ENCODE measurements at places on chromosomes 2 and 18.

GRCh38 chr2:167147271-167147941 lies 259.1 kb downstream of the XIRP2 start:
- DNase-seq: no peak

DNA sequence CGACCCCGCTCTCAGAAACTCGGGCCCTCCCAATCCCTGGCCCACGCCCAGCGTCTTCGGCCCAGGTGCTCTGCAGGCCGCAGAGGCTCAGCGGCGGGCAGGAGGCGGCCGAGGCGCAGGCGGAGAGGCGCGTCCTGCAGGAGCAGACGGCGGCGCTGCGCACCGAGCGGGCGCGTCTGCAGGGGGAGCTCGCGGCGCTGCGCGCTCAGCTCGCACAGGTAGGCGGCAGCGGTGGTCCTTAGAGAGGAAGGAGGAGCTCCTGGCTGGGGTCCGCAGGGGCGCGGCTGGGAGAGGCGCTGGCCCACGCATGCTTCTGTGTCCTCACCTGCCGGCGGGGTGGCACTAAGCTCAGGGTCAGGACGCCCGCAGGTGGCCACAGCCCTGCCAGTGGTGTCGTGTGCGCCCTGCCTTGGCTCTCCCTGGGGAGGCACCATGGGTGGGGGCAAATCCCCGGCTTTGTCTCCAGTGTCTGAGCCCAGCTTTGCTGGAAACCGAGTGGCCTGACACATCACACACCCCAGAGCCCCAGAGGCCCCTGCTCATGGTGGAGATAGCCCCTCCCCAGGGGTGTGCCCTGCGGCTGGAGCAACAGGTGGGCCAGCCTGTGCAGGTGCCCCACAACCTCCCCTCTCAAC lies 14.9 kb upstream of the SNED1 start:
- DNase-seq: no peak

GRCh38 chr2:62475172-62476011 lies 30.6 kb downstream of the TMEM17 start:
- no peak for DNase-seq

GRCh38 chr2:63778391-63778790 lies 63.3 kb upstream of the UGP2 start:
- no peak for DNase-seq

DNA sequence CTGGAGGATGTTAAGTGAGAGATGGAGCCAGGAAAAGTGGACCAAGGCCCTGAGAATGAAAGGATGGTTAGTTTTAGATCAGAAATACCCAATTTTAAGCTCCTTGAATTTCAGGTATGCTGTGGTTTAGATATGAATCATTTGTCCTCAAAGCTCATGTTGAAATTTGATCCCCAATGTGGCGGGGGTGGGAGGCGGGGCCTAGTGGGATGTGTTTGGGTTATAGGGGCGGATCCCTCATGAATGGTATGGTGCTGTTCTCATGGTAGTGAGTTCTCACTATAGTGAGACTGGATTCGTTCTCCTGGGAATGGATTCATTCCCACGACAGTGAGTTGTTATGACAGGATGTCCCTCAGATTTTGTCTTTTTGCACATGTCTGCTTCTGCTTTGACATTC lies 11.4 kb downstream of the MYO5B start:
- DNase-seq: no peak

- no peak for DNase-seq
Measured at GRCh38 chr2:185618625-185619024, 120.0 kb upstream of the FSIP2 start.

DNA sequence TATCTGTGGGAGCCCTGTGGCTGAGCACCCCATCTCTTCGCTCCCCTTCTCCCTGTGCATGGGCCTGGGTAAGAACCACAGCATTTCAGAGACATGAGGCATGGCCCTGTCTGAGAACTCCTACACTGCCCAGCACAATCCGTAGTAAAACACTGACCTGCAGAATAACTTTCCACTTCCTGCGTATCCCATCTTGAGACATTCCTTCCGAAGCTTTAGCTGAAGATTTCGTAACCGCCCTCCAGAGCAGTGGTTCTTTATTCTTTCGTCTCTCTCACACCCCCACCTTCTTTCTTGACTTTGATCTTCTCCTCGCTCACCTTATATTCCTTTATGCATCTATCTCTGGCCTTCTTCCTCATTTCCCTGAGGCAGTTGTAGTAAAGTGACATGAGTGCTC lies 381.1 kb downstream of the HRH4 start:
- DNase-seq: no peak

DNA sequence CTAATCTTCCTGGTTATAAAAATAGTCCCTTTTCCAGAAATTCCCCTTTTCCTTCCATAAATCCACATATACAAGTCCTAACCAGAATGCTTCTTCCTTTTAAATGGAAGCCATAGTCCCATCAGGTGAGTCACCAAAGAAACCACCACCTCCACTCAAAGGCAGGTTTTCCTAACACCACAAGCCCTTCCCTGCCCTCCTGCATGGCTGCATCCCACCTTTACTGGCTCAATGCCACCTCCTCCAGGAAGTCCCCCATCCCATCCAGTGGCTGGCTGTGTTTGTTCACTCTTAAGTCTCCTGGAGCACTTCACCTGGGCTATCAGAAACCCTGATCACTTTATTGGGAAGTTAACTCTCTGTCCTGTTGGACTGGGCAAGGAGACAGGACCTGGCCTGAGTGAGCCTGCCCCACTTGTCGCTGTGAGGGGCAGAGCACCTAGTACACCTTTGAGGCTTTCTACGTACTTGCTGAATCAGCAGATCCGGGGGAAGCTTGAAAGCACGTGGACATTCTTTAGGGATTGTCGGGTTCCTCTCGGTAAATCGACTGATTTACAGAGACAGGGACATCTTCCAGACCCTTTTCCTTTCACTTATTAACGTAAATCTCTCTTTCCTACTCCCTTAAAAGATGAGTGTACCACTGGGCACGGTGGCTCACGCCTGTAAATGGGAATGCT lies 71.0 kb downstream of the NGEF start:
- DNase-seq: no peak

DNA sequence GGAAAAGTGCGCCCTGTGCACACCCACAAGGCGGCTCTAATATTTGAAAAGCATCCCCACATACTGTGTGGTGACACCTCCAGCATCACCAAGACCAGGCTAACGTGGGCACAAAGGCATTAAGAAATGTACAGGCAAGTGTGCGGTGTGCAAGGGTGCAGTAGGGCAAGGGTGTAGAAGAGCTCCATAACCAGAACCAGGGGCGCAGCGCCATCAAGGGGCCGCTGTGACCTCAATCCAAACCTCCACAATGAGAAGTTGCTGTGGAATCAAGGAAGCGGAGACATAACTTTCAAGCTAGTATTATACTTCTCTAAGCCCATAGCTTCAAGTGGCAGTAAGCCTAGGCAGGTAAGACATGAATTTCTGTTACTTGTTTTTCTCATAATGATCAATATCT lies 13.0 kb downstream of the L3MBTL4 start:
- DNase-seq: no peak

DNA sequence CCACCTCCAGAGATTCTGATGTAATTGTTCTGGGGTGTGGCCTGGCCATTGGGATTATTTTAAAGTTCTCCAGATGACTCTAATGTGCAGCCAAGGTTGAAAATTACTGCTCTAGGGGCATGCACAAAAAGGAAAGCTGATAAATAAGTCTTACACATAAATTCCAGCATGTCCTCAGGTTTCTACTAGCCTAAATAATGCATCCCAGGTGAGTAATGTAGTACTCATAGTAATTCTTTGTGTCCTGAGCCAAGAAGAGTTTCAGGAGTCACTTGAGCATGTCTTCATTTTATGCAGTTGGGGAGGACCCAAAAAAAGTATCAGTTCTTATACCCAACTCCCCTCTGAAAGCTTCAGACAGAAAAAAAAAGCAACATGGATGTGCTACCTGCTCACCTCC lies 130.1 kb upstream of the SP5 start:
- DNase-seq: no peak

DNA sequence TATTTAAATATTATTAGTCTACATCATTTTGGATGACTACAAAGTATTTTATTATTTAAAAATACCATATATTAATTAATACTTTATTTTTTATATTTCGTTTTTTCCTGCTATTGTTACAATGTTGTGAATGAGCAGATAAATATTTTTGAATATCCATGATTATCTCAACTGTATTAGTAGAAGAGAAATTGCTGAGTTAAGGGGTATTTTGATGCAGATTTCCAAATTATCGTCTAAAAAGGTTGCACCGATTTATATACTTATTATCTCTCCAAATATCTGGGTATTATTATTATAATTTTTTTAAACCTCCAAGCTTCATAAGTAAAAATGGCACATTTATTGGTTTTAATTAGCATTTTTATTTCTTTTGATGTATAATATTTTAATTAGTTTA lies 8.9 kb upstream of the IL1RL1 start:
- no peak for DNase-seq

- DNase-seq: no peak
Measured at GRCh38 chr2:230202430-230203109, 17.2 kb downstream of the SP110 start.

GRCh38 chr18:11994703-11995444 lies 13.6 kb downstream of the IMPA2 start:
- DNase-seq: no peak

DNA sequence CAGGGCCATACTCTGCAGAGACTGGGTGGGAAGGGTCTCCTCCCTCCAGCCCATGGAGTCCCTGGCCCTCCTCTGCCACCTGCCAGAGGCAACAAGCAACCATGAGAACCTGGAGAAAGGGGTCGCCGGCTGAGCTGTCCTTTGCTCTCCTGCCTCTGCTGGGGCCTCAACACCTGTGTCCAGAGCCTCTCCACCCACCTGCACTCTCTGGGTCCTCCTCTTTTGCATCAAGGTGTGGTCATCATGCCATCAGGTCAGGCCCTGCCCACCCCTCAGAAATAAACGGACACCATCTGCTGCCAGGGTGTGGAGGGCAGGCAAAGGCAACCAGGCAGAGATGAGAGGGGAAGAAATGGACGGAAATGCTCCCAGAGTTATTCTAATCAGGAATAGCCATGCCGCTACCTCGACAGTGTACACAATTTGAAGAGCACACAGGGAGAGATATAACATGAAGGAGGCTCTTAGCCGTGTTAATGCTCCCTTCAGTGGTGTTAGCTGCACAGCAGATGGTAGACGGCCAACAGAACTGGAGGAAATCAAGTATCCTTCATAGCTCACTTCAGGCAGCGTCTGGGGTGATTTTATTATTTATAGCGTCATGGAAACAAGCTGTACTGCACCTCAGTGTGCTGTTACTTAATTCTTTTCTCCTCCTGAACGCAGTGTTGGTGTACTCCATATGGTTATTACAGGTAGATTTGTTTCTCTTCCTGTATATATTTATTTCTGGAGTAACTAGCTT lies 247.9 kb downstream of the TSN start:
- DNase-seq: no peak

DNA sequence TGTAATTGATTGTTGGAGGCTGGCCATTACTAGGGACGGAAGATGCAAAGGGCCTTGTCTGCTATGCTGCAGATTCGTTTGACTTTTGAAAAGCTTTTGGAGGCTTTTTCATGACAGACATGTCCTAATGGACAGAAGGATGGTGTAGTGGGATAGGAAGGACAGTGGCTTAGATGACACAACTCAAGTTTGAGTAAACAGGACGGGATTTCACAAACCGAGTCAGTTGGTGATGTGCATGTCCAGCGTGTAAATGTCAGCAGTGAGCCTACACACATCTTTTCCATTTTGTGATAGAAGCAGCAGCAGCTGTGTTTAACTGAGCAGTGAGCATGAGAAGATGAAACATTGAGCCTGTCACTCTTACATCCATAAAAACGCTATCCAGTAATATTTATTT lies 76.0 kb downstream of the NCK2 start:
- no peak for DNase-seq

DNA sequence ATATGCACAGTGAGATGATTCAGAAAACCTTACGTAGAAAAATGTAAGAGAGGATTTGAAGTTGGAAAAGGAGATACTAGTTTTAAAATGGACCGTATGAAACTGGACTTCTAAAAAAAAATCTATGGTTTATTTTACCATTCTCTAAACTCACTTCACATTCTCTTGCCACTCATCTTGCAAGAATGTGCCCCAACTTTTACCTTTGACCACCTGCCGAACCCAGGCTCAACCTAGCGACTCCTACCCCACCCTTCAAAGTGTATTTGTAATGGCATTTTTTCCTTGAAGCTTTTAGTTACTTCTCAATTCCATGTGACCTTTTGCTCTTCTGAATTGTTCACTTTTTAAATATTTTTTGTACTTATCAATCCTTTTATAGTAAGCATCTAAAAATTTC lies 160.8 kb downstream of the PHLPP1 start:
- DNase-seq: no peak

DNA sequence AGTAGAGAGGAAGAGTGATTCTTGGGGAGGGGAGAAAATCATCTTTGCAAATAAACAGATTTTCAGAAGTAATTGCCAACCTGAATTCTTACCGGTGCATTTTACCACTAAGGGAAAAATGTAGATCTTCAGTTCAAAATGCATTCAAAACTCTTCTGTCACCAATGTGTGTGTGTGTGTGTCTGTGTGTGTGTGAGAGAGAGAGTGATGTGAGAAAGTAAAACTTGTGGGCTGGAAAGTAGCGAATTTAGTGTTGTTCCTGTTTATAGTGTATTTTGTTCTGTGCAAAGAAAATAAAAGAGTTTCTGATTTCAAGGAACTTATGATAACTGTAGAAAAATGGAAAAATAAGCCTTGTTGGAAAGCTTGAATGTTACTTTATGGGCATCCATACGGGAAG lies 27.0 kb downstream of the KCNJ13 start:
- no peak for DNase-seq

DNA sequence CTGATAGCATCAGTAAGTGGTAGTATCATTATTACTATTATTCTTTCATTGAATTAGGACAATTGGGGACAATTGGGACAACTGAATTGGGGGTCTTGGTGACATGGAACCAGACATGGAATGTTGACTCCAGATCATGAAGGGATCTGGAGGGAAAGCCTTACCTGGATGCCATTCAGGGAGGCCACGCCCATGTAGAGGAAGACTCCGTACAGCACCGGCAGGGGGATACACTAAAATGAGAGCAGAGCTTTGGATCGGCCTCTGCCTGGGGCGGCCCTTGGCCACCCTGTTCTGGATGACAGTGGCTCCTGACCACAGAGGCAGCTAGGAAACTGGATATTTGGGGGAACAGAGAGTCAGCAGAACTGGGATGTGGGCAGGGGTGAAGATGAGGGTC lies 29.2 kb downstream of the MTHFD2 start:
- DNase-seq: no peak

DNA sequence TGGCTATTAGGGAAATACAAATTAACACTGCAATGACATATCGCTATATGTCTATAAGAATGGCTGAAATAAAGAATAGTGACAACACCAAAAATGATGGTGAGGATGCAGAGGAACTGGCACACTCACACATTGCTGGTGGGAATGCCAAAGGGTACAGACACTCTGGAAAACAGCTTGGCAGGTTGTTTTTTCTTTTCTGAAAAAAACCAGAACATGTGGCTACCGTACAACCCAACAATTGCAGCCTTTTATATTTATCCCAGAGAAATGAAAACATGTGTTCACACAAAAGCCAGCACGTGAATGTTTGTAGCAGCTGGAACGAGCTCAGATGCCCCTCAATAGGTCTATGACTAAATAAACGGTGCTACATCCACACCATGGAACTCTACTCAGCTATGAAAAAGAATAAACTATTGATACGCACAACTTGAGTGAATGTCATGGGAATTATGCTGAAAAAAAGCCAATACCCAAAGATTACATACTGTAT lies 45.9 kb downstream of the KCNE4 start:
- no peak for DNase-seq

- DNase-seq: no peak
Measured at GRCh38 chr2:110997331-110998045, 123.2 kb upstream of the BCL2L11 start.
